ENCODE measurements at places on chromosomes 5 and 9.

DNA sequence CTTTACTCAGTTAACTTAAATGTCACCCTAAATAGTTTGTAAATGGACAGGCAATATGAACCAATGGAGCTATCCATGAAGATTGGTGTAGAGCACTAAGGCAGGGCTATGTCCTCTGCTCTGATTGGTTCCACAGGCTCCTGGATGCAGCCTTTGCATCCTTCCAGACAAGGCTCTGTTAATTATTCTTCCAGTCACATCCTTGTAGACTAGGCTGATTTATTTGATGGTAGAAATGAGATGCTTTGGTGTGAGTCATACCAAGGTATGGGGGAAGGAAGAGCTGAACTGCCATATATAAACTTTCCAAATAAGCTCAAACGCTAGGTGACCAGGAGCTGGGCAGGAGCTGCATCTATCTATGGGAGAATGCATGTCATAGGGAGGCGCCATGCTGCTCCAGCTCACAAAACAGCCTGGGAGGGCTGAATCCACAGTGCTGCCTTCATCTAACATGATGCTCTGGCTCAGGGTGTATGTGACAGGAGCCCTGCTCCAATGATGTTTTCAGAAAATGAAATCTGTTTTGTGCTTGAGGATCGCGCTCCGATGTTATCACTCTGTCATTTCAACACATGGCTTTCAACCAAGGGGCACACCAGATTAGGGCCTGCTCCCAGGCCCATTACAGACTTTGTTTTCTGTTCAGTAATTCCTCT, 818.0 kb upstream of the ZNF608 start:
- DNase-seq: no peak

DNA sequence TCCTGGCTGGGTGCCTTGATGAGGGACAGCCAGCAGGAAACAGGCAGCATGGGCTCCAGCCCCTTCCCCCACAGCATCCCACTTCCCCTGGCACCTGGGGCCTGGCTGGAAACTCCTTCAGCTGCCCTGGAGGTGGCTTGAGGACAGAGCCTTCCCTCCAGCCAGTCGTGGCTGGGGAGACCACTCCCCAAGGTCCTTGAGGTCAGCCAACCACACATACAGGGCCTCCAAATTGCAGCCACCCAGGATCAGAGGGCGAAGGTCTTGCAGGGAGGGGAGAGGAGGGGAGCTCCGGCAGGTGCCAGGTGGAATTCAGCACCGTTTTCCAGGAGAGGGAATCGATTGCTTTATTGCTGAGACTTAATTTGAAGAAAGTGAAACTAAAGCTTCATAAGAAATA, 280.4 kb downstream of the PBX3 start:
- no peak for DNase-seq

GRCh38 chr5:97165726-97166125, 17.3 kb downstream of the RIOK2 start:
- no peak for DNase-seq

DNA sequence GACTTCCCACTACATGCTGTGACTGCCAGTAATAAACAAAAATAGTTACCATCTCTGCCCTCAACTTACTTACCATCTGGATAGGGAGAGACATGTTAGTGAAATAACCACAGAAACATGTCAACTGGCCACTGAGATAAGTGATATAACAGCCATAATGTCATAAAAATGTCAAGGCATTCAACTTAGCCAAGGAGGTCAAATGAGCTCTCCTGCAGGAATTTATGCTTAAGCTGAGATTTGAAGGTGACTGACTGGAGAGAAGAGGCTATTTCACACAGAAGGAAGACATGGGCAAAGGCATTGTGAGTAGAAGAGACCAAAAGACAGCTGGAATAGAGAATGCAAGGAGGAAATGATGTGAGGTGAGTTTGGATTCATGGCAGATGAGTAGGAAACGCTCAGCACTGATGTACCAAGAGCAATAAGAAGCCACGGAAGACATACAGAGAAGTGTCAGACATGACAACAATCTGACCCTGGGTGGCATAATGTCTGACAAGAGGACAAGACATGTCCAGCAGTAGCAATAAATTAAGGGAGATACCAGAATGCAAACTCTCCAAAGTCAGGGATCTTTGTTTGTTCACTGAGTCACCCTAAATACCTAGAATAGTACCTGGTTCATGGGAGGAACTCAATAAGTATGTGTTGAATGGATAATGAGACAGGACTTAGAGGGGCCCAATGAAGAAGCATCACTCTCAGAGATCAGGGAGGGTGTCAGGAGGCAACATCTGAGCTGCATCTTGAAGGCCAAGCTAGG, 318.8 kb downstream of the ACTL7B start:
- DNase-seq: no peak

DNA sequence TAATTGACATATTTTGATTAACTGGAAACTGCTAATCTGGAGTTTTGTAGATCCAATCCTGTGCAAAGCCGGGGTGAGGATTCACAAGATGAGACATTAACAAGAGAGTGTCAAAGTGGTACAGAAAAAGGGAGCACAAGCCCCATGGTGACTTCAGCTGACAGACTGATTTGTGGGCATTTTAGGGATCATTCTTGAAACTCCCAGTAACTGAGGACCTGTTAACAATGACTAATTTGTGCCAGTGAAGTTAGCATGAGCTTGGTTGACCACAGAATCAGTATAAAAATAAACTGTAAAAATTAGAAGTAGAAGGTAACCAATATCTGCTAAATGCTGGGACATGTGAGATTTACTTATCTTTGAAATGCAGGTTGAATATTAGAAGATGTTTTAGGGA, 1578.3 kb downstream of the EFNA5 start:
- no peak for DNase-seq

- DNase-seq: peak; percentile 84
Observed at GRCh38 chr9:120891245-120891883, 14.4 kb upstream of the PHF19 start.

- no peak for DNase-seq
Observed at GRCh38 chr5:14109041-14109747, 33.9 kb upstream of the TRIO start.

DNA sequence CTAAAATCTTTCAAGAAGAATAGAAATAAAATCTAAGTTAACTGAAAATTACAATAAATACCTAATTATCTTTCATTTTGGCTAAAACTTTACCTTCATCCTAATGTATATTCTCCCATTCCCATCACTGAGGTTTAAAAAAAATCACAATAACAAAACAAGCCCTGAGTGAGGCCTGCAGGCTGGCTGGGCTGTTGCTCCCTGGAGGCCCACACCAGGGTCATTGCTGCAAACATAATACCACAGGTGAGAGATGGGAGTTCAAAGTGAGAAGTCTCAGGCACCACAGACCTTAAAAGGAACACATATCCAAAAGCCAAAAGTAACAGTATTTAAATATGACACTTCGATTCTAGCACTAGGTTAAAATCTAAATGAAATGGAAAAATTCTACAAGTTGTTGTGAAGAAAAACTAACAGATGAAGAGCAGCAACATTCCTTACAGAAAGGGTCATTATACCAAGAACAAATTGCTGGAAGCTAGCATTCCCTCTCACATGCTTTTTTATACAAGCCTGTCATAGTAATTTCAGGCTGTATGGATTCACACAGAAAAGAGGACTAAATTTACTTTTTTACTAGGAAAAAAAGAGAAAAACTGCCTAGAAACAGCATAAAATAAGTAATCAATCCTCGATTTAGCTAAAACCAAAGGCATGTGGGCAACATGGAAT, 57.8 kb downstream of the AUH start:
- DNase-seq: no peak

- DNase-seq: no peak
Observed at GRCh38 chr5:14895301-14895700, 23.7 kb upstream of the ANKH start.

GRCh38 chr5:172407241-172407691, 47.1 kb downstream of the SH3PXD2B start:
- no peak for DNase-seq

DNA sequence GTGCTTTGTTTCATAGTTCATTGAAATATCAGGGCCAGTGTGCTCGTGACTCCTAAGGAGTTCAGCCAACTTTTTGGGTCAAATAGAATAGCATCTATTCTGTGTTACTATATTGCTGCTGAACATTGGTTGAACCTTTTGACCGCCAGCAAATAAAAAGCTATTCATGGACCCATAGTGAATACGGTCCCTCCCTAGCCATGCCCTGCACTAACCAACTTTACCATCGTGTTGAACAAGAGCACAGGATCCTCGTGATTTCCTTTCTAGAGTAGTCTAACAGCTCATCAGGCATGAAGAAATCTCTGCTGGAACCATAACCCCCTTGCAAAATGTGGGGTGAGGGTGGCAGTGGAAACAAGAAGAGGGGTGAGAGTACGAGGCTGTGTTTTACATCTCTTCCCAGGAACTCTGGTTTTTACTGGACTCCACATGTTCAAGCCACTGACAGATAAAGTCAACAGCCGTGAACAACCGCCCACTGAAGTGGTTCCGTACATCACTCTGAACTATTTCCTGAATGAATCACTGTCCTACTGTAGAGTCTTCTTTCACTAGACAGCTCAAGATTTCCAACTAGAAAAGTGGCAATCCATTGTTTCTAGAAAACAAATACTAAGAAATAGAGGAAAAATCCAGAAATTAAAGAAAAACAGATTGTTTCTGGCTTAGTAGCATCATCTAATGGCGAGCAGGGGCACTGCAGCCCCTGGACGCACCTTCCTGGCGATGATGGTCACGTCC, 70.1 kb upstream of the SPATA31E1 start:
- DNase-seq: no peak

GRCh38 chr9:96413302-96414221, 4.6 kb downstream of the ZNF367 start:
- DNase-seq: peak; percentile 45

DNA sequence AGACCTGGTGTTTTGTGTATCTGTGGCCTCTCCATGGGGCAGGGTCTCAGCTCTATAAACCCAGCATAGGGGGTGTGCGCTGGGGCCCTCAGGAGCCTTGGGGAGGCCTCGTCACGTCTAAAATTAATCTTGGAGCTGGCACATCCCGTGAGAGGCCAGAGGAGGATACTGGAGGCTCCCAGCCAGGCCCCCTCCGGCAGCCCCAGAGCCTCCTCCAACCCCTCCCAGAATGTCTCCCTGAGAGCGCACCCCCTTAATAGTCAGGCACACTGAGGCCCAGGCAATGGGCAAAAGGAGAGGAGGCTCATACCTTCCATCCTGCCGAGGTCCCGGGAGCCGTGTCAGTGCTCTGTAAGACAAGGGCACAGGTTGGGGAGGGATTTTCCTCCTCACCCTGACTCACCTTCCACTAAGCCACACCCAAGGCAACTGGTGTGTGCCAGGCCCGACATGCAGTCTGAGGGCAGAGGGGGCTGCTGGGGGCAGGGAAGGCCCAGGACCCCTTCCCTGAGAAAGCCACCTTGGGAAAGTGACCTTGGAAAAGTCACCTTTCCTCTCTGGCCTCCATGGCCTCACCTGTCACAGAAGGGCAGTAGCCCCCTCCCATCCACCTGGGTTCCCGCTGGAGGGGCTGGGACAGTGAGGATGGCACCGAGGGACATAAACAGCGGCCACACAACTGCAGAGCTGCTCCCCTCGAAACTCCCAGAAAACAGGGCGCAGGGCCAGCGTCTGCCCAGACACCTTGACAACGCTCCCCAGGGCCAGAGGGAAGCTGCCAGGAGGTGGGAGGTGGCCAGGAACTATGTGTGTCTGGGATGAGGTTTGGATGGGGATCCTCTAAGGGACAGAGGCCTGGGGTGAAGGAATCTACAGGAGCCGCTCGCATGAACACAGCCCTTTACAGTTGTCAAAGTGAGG, 2.9 kb downstream of the AK1 start:
- no peak for DNase-seq

DNA sequence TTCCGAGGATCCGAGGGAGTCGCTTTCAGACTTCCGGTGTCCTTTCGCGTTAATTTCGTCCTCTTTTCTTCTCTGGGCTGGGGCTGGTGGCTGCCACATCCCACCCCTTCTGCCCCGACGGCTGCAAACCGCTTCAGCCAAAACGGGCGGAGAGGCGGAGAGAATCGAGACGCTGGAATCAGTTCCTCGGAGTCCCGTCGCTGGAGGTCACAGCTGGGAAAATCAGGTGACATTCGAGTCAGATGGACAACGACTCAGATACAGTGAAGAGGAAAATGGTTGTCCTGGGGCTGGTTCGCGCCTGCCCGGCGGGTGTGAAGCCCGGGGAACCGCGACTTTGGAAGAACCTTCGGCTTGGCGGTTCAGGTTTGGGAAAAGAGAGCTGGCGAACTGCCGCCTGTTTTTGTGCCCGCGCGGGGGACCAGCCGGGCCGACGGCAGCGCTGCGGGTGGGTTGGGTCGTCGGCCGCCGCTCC, 8.9 kb upstream of the NKX2-5 start:
- no peak for DNase-seq

DNA sequence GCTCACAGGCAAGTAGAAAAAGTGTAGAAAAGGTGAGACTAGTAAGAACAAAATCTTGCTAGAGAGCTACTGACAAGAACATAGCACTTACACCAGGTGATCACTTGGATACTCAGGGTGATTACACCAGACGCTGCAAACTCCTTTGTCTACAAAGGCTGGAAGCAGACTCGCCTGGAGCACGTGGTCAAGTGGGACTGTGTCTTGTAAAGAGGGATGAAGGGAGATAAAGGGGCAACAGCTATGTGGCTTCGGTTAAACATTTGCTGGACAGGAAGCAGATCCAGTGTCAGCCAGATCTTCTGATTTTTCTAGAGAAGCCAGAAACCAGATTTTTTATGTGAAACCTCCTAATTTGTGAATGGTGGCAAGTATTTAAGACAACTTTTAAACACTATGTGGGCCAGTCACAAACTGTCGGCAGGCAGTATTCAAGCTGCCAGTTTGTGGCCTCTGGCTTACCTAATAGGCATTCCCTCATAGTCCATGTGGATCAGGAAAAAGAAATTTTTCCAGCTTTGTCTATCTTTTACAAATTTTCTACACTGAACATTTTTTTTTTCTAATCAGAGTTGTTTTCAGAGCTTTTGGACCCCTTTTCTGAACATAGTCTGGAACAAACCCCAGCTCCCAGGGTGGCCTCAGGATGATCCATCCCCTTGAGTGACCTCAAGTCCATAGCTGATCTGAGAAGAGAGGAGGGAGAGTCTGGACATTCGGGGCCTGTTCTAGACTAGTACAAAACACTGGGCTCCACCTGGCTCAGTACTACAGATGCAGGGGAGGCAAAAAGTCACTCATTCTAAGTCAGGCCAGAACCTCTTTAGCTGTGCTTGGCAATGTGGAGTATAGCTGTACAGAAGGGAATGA, 262.9 kb downstream of the ARRDC3 start:
- no peak for DNase-seq

- no peak for DNase-seq
Observed at GRCh38 chr5:68015381-68016302, 199.9 kb upstream of the PIK3R1 start.

- DNase-seq: no peak
Observed at GRCh38 chr9:136723362-136723976, 11.1 kb downstream of the DIPK1B start.
